Thymus (tissue), 14 donors: ENCODE measurements at places on chromosomes 11 and 22.
A peak's percentile ranks its signal among the peaks of the same experiment; 100 is the strongest.

DNA sequence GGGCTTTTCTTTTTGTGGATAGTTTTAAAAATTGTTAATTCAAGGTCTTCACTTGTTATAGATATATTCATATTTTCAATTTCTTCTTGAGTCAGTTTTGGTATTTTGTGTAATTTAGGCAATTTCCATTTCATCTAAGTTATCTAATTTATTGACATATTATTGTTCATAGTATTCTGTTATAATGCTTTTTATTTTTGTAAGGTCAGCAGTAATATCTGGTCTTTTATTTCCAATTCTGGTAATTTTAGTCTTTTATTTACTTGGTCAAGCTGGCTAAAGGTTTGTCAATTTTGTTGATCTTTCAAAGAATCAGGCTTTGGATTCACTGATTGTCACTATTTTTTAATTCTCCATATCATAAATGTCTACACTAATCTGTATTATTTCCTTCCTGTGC lies 60.1 kb downstream of the HORMAD2 start:
- DNase-seq: no peak
- no peak overlapping the region for H3K27ac ChIP-seq
- H3K4me3 ChIP-seq: no peak overlapping the region
- H3K27me3 ChIP-seq: no peaks in the 10 kb centered on the region
- no peaks in the 10 kb centered on the region for H3K36me3 ChIP-seq
- H3K4me1 ChIP-seq: no peaks in the 10 kb centered on the region

GRCh38 chr11:62875698-62876478 lies 4.8 kb upstream of the SLC3A2 start:
- no peak for DNase-seq
- no peak overlapping the region for H3K4me3 ChIP-seq
- no peaks in the 10 kb centered on the region for H3K36me3 ChIP-seq
- no peak overlapping the region for H3K27ac ChIP-seq
- no peaks in the 10 kb centered on the region for H3K27me3 ChIP-seq

- no peaks in the 10 kb centered on the region for H3K36me3 ChIP-seq
- no peaks in the 10 kb centered on the region for H3K4me1 ChIP-seq
Observed at GRCh38 chr11:44466531-44467205, 98.8 kb upstream of the CD82 start.

- DNase-seq: no peak
- H3K27me3 ChIP-seq: no peaks in the 10 kb centered on the region
- peak overlapping the region; percentile 54 for H3K27ac ChIP-seq
- peaks cover 14% of the 10 kb centered on the region for H3K4me1 ChIP-seq
- H3K4me3 ChIP-seq: no peak overlapping the region
- peaks cover 11% of the 10 kb centered on the region for H3K36me3 ChIP-seq
Observed at GRCh38 chr11:43920598-43921419, 21.6 kb upstream of the C11orf96 start.

DNA sequence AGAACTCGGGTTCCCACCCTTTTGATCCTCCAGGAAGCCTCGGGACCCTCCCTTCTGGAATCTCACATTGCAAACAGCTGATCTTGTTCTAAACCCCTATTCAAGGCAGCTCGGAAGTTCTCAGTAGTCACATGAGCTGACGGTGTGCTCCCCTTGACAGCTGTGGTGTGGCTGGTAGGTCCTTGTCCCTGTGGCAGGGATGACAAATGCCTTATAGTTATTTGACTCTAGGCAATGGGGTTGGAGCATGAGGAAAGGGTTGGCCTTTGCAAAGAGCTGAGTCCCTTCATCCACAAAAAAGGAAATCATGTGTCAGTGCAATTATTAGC lies 23.6 kb downstream of the EIF4G2 start:
- H3K4me3 ChIP-seq: no peak overlapping the region
- H3K27me3 ChIP-seq: no peaks in the 10 kb centered on the region
- no peaks in the 10 kb centered on the region for H3K4me1 ChIP-seq

DNA sequence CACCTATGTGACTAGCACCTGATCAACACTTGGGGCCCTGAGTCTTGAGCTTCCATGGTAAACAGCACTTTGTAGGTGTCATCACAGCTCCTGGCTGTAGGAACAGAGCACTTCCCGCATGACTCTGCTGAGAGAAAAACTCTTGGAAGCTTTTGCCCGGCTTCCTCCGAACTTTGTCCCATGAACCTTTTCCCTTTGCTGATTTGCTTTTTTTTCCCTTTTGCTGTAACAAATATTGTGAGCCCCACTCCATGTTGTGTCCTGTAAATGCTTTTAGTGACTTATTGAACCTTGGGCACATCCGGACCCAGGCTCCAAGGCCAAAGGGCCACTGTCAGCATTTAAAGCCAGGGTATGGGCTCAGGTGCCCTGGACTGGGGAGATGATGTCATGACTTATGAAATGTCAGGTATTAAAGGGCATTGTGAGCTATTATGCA lies 391.1 kb downstream of the TENM4 start:
- no peak overlapping the region for H3K4me3 ChIP-seq
- no peaks in the 10 kb centered on the region for H3K27me3 ChIP-seq
- no peak overlapping the region for H3K27ac ChIP-seq
- no peaks in the 10 kb centered on the region for H3K4me1 ChIP-seq
- no peaks in the 10 kb centered on the region for H3K36me3 ChIP-seq
